ENCODE measurements at places on chromosomes 12 and 14.

- DNase-seq: no peak
Measured at GRCh38 chr14:83463500-83464098, 1929.9 kb upstream of the SEL1L start.

- DNase-seq: no peak
Measured at GRCh38 chr14:88818018-88818417, 6.4 kb upstream of the TTC8 start.

DNA sequence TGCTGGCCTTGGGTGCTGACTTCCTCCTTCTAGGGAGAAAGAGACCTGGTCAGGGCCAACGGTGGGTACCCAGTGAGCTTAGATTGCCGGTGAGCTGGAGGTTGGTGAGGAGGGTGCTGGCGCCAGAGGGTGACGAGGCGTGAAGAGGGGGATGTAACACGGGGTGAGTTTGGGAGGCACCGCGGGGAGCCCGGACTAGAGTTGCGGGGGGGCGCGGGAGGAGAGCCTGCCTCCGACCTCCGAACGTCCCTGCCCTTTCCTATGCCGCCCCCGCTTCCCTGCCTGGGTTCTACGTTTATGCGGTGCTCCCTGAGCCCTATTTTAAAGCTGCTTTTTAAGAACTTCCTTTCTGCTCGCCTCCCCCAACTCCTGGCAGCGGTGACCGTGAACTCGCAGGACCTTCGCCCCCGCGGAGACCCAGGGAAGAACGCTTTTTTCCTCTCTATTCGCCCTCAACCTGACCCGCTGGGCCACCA lies 18.6 kb downstream of the OR6S1 start:
- no peak for DNase-seq

DNA sequence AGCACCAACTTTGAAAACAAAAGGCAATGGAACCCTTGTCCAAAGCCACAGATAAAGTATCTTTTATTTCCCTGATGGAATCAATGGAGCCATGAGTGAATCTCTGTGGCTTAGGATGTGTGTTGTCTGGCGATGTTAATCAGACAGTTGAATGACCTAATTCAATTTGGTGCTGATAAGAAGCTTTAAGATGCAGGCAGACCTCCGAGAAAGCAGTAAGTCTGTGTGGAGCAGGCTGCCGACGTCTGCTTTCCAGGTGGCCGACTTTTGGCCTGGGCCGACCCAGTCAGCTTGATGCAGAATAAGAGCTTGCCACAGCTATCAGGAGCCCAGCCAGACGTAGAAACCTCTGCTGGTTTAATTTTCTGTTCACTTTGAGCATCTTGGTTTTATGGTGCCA lies 21.1 kb upstream of the TMEM132C start:
- no peak for DNase-seq

- DNase-seq: no peak
Measured at GRCh38 chr12:44703182-44703910, 172.8 kb downstream of the NELL2 start.
